NCI-H774 (cell line): ENCODE measurements at places on chromosomes 6 and 20.

DNA sequence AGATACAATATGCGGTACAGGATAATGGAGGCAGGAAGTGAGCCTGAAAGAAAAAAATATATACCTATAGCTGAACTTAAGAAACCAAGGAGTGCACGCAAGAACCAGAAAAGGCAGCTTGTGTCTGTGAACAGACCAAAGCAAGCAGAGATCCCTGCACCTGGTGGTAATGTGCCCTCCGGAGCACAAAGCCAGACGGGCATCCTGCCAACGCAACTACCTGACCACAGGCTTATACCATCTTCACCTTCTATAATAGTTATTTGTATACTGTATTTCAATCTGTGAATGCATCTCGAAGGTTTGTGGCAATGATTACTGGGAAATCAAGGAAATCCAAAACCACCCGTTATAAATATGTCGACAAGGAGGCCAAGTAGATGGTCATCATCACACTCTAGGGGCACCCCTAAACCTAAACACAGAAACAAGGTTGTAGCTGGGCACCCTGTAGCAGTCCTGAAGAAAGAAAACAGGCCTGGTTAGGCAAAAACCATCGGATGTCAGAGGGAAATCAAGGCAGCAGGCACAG, 801 bp downstream of the FBXL4 start:
- DNase-seq: peak; percentile 78

GRCh38 chr6:11969092-11969491, 43.0 kb upstream of the HIVEP1 start:
- DNase-seq: no peak

- DNase-seq: no peak
Measured at GRCh38 chr6:9527679-9528286, 887.1 kb downstream of the TFAP2A start.

- no peak for DNase-seq
Measured at GRCh38 chr6:130981409-130981808, 81.6 kb downstream of the EPB41L2 start.

DNA sequence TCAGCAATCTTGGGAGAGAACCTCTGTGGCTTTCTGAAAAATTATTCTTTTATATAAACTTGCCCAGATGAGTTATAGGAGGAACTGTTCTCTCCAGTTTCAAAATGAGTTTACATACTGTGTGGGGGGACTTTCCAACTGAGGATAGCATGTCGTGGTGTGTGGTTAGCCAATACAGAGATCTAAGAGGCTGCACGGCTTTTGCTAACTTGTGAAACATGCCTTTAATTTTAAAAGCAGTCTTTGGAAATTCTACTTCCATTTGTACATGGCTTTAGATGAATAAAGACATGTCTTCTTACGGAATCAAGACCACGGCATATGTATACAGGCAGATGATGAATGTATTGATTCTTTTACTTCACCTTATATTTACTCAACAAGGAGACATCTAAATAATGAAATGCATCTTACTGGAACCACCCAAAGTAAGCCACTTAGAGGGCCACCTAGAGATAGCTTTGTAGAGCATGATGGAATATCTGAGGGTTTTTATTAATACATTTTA, 39.8 kb downstream of the HIVEP1 start:
- DNase-seq: no peak

- peak; percentile 76 for DNase-seq
Measured at GRCh38 chr6:82270881-82271635, 23.5 kb upstream of the IBTK start.

DNA sequence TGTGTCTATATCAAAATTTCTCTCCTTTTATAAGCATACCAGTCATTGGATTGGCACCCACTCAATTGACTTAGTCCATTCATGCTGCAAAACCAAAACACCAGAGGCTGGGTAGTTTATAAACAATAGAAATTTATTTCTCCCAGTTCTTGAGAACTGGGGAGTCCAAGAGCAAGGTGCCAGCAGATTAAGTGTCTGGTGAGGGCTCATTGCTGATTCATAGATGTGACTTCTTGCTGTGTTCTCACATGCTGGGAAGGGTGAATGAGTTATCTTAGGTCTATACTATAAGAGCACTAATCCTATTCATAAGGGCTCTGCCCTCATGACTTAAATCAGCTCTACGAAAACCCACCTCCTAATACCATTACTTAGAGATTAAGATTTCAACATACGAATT, 501.4 kb downstream of the EPM2A start:
- no peak for DNase-seq

DNA sequence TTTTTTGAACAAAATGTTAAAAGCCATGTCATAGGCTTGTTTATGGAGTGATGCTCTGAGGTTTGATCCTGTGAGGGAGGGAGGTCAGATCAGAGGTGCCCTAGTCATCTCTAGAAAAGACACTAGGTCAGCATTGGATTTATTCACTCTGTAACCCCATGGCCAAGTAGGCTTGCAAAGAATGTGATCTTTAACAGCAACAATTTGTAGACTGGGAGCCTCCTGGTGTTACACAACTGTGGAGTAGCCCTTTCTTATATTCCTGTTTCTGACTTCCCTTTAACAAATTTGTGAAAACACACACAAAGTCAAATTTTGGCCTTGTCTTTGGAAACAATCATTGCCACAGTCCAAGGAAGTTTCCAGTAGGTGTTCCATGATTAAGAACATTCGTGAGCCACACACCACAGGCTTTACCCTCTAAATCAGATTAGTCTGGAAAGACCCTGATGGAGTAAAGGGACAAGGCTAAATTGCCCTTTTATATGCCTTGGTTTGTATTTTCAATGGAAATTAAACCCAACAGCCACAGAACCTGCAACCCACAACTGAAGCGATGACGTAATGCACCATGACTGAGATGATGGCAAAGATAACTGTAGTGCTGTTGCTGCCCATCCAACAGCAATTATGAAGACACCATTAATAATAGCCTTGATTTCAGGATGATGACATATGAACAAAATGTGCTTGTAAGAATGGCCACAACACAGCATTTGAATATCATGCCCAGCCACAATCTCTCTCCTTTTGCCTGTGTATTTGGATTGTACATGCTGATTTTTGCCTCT, 22.1 kb downstream of the SCP2D1 start:
- no peak for DNase-seq

DNA sequence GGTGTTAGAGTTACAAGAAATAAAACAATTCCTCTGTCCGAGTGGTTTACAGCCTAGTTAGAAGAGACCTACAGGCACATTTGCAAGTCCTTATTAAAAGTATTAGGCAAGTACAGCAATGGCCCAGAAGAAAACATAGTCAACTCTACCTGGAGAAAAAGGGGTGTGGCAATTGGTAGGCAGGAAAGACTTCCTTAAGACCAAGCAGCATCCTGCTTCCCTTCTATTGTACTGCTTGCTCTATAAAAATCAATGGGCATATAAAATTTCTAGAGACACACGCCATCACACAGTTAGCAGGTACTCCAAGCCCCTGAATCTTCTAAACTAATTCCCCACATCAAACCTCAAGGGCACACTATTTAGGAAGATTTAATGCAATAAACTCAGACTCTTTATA, 185.6 kb downstream of the ATXN1 start:
- no peak for DNase-seq

DNA sequence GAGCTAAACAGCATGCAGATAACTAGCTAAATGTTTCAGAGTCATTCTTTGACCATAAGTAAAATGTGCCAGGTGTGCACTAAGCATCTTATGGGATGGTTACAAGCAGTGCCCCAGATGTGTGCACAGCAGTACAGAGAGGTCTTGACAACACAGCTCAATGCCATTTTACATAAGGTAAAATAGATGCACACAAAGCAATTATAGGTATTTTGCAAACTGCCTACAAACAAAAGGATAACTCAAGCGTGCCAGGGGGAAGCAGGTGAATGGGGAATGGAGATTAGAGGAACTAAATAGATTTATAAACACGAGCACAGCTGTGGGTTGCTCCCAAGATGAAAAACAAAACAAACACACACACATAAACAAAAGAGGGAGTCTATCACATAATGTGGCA, 64.8 kb downstream of the SLC2A10 start:
- DNase-seq: peak; percentile 62

DNA sequence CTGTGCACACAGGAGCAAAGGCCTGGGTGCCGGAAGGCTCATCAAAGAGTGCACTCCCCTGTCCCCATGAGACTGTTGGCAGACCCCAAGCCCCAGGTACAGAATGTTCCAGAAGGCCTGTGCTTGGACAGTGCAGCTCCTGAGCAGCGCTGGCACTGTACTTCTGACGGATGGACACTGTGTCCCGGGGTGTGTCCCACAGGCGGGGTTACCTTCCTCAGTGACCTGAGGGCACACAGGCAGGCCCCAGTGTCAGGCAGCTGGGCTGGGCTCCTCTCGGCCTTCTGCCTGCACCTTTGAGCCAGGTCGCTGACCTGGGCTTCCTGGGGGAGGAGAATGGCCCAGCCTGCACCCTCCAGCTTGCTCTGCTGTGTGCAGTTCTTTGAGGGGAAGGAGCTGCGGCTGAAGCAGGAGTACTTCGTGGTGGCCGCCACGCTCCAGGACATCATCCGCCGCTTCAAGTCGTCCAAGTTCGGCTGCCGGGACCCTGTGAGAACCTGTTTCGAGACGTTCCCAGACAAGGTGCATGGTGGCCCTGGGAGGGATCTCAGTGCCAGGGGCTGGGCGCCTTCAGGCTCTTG, 30.1 kb downstream of the PYGB start:
- DNase-seq: no peak

- DNase-seq: no peak
Measured at GRCh38 chr6:125307964-125308615, 6.3 kb upstream of the HDDC2 start.

DNA sequence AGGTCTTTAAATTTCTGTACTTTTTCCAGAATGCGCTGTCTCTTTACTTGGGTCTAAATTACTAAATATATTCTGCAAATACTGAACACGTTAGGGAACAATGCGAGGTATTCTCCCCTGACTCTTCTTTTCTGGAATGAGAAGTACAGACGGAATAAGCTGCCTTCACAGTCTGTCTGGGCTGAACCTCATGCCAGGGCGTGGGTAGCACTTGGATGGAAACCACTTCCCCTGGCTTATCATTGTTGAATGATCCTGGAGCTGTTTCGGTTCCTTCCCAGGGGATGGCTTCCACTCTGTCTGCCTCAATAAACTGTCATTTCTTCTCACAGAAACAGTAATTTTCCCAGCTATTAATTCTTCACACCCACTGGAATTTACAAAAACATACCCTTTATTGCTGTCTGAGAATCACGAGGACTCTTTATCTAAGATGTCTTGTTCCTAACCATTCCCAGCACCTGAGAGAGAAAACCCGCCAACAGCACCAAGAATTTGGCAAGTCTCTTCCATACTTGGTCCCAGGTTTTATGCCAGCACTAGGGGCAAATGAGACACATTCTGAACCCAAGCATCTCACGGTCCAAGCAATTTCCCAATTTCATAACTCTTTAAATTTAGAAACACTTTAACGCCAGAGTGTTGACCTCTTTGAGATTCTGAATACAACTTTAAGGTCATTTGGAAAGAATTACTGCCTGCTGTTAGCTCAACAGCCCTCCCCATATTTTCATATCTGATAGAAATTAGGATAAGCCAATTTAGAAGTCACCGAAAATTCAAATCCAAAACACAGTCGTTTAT, 43.2 kb upstream of the ADGRF5 start:
- DNase-seq: no peak

- DNase-seq: peak; percentile 44
Measured at GRCh38 chr20:23116311-23117089, 30.4 kb upstream of the CD93 start.

DNA sequence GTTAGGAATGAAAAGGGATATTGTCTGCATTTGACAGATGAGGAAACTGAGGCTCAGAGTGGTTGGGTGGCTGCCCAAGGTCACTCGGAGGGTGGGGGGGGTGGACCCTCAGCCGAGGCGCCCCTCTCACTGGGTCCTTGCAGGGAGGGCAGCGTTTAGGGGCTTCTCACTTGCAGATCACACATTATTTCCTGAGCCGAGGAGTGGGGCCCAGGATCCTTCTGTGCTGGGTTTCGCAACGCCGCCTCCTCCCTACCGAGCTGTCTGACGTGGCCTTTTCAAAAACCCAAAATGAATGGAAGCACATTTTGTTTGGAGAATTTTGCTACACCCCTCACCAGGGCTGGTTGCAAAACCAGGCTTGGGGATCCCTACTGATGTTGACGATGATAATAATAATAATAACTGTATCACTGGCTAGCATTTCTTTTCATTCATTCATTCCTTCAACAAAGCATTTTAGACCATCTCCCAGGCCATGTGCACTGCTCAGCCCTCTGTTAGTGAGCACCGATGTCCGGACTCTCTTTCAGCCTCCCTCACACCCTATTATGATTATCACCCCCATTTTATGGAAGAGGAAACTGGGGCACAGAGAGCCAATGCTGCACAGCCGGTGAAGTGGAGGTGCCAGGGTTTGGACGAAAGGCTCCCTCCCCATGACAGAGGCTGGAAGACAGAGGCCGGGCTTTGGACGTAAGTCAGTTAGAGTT, 5.2 kb downstream of the DLGAP4 start:
- DNase-seq: no peak

DNA sequence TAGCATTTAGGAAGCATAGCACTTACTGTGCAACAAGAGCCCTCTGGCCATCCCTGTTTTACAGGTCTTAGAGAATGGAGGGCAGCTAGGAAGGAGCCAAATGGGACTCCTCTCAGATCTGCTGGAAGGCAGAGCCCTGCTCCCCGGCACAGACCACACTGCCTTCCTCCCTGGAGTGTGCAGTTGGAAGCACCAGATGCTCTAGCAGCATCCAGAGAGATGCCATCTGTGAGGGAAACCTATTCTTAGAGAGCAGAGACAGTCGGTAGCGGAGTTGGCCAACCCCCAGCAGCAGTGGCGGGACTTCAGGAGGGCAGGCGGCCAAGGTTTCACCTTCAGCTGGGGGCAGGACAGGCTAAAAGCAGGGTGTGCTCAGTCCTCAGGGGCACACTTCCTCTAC, 16.7 kb upstream of the E2F1 start:
- DNase-seq: no peak

DNA sequence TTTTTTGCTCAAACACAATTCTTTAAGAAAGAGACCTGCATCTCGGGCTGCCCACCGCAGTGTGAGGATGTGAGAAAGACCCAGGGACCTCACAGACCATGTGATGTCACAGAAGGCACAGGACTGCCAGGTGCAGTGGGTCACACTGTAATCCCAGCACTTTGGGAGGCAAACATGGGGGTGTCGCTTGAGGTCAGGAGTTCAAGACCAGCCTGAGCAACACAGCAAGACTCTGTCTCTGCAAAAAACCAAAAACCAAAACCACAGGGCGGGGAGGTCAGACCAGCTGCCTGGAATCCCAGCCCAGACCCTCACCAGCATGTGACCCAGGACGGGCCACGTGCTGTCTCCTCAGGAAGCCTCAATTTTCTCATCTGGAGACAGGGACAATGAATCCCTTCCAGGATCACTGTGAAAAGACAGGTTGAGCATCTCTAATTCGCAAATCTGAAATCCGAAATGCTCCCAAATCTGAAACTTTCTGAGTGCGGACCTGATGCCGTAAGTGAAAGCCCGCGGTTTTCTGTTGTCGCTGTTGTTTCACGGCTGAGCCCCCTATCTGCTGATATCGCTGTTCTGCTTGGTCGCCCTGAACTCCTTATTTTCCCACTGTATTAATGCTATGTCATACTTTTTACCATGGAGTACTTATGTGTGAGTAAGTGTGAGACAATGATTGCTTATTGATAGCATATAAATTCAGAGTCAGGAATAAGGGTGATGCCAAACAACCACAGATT, 159.5 kb upstream of the PTPN1 start:
- no peak for DNase-seq
